GM10248 (cell line): ENCODE measurements at places on chromosomes 1 and 21.

DNA sequence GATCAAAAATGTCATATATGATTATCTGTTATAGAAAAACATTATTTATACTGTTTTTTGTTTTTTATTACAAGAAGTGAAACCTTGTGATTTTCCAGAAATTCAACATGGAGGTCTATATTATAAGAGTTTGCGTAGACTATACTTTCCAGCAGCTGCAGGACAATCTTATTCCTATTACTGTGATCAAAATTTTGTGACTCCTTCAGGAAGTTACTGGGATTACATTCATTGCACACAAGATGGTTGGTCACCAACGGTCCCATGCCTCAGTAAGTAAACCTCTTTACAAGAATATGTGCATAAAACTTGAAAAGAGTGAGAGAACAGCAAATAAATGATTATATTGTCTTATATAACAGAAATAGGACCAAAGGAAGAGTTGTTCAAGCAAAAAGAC, 14.5 kb downstream of the CFHR4 start:
- DNase-seq = no peak

DNA sequence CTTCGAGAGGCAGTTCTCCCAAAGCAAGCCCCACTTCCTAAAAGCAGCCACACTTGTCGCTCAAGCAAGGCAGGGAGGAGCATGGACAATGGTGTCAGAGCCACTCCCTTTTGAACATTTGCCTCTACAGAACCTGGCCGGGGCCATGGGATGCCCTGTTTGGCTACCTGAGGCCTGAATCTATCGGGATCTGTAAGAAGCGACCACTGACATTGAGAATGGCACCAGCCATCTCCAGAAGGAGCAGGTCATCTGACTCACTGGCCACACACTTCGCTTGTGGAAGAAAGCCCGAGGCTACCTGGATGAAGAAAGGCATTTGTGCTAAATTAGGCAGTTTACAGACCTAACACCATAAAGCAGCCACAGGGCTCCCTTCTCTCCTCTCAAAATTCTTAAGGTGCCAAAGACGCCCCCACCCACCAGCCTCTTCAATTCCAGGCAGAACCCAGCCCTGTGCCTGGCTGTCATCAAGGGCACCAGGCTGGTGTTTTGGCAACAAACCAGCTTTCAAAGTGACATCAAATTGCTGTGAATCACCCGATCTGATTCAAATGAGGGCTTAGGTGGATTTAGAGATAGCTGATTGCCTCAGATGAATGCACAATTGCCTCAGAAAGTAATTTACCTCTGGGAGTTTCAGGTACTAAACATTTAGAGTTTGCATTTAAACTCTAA, 104.8 kb downstream of the ETS2 start:
- DNase-seq = no peak

DNA sequence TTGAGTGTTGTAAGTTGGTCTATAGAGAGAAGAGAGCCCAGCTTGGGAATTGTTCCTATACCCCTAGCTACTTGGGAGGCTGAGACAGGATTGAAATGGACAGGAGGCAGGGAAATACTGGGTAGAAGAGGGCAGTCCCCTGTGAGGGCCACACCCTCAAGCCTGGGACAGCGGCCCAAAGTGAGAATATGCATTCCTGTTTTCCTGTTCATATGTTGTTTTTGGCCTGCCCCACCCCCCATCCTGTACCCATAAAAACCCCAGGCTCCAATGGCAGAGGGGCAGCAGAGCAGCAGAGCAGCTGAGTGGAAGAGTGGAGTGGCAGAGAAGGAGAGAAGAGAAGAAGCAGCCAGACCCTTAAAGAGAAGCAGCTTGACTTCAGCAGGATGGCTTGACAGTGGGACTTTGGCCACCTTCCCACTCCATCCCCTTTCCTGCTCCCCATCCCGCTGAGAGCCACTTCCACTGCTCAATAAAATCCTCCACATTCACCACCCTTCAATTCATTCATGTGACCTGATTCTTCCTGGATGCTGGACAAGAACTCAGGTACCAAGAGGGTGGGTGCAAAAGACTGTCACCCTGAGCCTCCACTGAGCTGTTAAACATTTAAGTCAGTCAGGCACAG, 70.6 kb upstream of the PUM1 start:
- DNase-seq = no peak

GRCh38 chr1:174766727-174767126, 233.0 kb upstream of the CACYBP start:
- no peak for DNase-seq

DNA sequence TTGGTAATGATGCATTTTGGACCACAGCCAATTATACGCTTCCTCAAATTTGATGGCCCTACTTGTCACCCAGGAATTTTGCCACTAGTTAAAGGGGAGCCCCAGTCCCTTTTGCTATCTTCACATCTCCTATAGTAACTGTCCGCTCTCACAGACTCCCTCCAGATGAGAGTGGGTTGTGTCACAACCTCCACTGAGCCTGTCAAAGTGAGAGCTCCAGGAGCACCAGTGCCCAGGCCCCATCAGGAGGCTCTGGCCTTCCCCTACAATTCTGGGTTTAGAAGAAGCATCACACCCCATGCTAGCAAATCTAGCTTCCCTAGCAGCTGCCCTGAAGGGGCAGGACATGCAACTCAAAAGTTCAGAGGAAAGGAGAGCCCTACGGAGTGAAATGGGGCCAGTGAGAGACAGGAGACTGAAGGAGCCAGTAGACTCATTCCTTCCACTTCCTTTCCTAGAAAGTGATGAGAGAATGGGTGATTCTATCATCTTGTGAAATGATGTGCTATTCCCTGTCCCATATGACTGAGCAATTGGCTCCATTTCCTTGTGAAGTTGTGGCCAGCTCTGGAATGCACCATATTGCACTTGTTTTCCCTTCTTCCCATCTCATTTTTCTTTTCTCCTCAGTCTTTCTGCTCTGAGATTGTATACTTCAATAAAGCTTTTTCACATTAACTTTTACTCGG, 541.3 kb downstream of the DPYD start:
- DNase-seq = no peak

DNA sequence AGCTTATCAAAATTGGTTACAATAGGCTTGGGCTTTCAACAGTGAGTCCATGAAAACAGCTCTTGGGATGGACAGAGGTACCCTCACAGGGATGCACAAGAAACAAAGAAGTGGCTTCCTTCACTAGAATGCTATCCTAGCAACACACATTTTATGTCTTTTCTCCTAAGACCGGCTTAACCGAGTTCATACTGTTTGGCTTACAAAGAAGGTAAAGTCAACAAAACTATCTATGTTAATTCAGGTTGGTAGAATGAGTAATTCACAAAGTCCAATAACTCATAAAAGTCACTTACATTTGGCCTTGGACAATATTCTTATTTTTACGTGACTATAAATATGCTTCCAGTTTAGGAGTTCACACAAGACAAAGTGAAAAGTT, 9.0 kb downstream of the ERG start:
- DNase-seq = no peak

DNA sequence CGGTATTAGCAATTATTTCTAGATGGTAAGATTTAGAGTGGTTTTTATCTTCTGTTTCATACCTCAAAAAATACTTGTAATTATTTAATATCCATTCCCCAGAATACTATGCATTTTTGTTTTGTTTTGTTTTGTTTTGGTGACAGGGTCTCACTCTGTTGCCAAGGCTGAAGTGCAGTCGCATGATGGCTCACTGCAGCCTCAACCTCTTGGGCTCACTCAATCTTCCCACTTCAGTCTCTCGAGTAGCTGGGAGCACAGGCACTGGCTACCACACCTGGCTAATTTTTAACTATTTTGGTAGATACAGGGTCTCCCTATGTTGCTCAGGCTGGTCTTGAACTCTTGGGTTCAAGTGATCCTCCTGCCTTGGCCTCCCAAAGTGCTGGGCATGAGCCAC, 252.7 kb downstream of the AKT3 start:
- no peak for DNase-seq

DNA sequence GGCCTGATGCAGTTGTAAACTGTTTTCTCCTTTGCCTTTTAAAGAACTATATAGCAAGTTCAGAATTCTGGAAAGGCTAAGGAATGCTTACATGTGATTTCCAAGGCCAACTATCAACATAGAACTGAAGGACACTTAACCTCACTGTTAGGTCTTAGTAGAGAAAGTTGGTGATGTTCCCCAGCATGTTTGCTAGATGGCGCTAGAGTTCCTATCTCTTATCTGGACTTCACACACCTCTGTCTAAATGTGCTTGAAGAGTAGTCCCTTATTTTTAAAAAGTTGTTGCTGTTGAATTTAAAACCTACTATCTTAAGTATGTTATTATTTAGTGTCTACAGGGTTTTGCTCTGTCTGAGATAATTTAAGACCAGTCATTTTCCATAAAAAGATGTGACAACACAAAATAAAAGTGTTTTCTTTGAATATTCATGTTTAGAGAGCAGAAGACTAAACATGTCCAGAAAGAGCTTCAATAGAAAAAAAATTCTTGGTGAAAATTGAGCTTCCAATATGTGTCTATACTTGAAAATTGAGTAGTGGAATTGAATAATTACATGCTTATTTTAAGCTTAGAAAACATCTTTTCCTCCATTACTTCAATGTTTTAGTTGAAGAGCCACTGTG, 237.3 kb downstream of the S1PR1 start:
- peak; percentile 17 for DNase-seq

GRCh38 chr1:233654658-233655280, 40.9 kb downstream of the KCNK1 start:
- DNase-seq = no peak

DNA sequence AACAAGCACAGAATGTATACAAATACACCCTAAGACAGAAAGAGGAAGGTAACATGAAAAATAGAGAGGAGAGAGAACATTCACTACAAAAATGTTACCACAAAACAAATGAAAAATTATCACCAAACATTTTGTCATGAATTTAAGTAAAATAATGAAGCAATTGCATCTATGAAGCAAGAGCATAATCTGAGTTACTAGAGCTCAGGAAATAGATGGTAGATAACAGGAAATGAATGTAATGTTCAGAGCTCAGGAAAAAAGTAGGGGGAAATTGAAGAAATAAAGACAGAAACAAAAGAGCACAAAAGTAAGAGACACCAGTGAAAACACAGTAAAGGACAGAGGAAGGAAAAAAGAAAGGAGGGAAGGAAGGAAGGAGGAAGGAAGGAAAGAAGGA, 19.4 kb downstream of the SEC16B start:
- no peak for DNase-seq

- no peak for DNase-seq
These were observed 13.2 kb downstream of the MYBPH start for GRCh38 chr1:203162403-203162802.

DNA sequence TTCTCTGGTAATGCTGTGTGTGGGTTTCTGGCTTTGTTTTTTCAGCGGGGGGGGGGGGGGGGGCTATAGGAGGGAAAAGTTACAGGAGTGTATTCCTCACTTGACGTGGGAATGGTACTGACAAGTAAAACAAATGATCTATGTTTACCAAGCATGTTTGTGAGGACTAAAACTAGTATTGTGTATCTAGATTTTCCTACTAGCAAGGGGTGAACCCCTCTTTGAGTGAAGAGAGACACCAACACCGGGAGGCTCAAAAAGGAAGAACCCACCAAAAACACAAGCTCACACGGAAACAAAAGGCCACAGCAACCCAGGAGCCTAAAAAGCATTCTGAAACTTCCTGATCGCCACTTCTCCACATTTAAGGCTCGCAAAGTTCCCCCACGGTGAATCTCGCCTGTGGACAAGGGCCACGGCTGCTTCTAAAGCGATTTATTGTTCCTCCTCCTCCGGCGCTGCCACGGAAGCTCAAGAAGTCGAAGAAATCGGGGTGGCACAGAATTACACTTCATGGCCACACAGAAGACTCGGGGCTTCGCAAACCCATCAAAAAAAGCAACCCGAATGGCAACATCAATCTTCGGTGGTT, 703 bp downstream of the PUM1 start:
- peak; percentile 30 for DNase-seq

GRCh38 chr1:19078536-19078935, 122.1 kb upstream of the IFFO2 start:
- no peak for DNase-seq

DNA sequence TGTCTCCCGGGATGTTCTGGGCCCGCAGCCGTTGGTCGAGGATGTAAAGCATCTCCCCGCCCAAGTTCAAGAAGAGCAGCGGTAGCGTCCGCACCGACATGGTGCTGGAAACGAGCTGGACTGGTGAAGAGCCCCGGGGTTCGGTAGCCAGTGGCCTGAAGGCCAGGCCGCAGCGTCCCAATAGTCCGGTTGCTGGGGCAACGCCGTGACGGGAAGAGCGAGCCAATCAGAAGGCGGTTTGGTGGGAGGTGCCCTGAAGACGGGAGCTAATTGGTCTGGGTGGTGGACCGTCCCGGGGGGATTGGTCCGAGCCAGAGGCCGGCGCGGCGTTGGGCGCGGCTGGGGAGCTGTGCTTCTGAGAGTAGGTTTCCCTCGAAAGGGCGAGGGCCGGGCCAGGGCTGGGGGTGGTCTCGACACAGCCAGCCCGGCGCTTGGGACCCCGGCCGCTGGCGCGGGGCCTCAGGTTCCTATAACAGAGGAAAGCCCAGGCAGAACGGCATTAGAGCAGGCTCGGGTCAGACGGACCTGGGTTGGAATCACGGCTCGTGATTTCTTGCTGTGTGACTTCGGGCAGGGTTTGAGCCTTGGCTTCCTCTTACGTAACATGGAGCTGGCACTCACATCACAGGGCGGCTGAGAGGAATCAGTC, at the start of gene OSCP1:
Gene OSCP1 (minus strand): TSS at position 182 of the 649 bp plus-strand sequence. CDS start 82 bp downstream, at position 100.
- peak; percentile 100 for DNase-seq

DNA sequence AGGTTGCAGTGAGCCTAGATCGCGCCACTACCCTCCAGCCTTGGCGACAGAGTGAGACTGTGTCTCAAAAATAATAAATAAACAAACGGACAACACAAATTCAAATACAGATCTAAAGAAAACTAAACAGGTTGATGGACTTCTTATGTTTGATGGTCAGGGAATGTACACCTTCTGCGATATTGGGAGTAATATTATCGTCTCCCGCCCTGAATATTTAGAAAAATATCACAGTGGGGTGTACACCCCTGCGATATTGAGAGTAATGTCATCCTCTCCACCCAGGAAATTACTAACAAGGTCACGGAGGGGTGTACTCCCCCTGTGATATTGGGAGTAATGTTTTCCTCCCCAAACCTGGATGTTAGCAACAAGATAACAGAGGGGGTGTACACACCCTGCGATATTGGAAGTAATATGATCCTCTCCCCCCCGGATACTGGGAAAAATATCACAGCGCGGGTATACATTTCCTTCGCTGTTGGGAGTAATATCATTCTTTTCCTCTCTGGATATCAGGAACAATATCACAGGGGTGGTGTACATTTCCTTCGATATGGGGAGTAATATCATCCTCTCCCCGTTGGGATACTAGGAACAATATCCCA, 1.4 kb upstream of the CFAP298 start:
- DNase-seq = no peak

GRCh38 chr1:215819114-215819513, 252.0 kb downstream of the KCTD3 start:
- no peak for DNase-seq

GRCh38 chr1:9351654-9352271, 59.1 kb downstream of the SPSB1 start:
- no peak for DNase-seq

- DNase-seq = no peak
These were observed 193.8 kb downstream of the ZC3H11B start for GRCh38 chr1:219419065-219419464.

- no peak for DNase-seq
These were observed 2.9 kb upstream of the CLIC4 start for GRCh38 chr1:24742090-24742938.
